Progenitor cell of endocrine pancreas (in vitro differentiated cells): ENCODE measurements at places on chromosomes 3 and 15.

- no peak for DNase-seq
Measured at GRCh38 chr3:195187609-195188425, 83.1 kb downstream of the XXYLT1 start.

DNA sequence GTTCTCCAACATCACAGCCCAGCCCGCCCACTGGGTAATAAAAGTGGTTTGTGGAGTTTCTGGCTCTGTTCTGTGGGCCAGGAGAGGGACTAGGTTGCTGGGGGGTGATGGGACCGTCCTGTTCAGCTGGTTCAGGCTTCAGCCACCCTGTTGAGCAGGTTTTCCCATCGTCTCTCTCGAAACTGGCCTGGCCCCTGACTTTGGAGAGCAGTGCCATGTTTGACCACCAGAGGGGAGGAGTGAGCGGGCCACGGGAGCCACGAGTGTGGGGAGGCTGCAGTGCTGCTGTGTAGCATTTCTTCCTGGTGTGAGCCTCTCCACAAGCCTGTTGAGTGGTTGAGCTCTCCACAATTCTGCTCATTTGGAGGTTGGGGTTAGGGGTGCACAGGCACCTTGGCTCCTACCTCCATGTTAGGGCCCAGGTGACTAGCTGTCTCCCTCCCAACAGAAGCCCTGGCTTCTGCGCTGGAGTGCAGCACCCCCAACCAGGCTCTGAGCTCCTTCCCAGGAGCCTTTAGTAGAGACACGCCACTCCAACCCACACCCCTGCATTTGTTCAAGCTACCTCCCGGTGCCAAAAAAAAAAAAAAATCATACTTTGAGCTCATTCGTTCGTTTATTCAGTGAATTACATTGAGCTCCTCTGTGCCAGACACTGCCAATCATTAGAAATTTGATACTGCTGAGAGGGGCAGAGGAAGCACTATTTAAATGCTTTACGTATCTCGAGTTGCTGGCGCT, 13.9 kb downstream of the SPINT1 start:
- peak; percentile 89 for DNase-seq

DNA sequence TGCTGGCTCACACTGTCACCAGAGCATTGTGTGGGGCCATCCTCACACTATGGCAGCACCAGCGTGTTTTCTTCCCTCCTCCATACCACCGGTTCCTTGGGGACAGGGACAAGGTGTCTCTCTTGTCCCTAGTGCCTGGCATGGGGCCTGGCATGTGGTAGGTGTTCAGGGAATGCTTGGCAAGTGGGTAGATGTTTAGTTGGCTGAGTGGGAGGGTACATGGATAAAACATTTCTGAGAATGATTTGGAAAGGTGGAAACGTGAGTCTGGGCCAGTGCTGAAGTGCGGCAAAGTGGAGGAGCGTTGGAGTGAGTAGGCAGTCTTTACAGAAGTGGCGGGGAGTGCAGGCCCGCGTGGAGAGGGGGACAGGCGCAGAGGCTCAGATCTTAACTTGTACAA, 15.0 kb downstream of the SNAPC5 start:
- DNase-seq: no peak

GRCh38 chr3:43353923-43354670, 67.8 kb downstream of the SNRK start:
- no peak for DNase-seq

GRCh38 chr3:122246199-122246598, 62.7 kb downstream of the CASR start:
- DNase-seq: no peak

GRCh38 chr3:131303848-131304247, 77.7 kb upstream of the NUDT16 start:
- DNase-seq: no peak

GRCh38 chr3:189824629-189825312, 193.6 kb downstream of the TP63 start:
- DNase-seq: no peak

- DNase-seq: no peak
Measured at GRCh38 chr3:38536671-38537070, 40.5 kb downstream of the EXOG start.

GRCh38 chr3:160982491-160982890, 122.7 kb downstream of the B3GALNT1 start:
- no peak for DNase-seq

GRCh38 chr3:24470277-24470676, 24.4 kb downstream of the THRB start:
- DNase-seq: no peak

DNA sequence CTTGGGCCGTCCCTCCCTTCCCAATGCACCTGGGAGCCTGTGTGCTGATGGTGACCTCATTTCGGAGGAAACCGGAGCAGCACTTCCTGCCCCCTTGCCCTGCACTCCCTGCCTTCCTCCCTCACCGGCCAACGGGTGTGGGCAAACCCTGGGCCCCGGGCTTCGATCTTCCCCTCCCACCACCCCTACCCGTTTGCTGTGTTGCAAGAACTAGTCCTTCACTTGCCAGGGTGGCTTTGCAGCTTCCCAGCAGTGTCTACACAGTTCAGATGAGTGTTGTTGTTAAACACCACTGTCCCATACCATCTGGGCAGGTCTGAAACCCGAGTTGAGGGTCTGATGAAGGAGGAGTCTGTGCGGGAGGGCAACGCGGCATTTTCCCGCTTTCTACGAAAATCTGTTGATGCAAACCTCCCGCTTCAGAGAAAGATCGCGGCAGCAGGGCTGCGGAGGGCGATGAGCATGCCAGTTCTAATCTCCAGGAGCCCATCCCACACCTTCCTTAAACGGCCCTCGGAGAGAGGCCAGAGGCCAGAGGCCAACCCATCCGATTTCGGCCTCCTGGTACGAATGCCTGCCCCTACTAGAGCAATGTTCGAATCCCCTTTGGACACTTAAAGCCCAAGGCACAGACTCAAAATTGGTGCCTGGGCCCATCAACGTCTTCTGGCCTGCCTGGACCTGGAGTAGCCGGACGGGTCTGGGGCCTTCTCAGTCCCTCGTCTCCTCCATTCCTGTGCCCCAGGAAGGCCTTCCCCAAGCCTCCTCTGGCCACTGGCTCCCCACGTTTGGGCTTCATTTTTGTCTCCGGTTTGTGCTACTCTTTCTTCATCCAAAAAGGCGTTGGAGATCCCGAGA, 35.7 kb upstream of the POLG start:
- no peak for DNase-seq

- DNase-seq: no peak
Measured at GRCh38 chr3:11832981-11833905, 13.4 kb downstream of the TAMM41 start.

- DNase-seq: no peak
Measured at GRCh38 chr3:184590795-184591194, 29.2 kb downstream of the EPHB3 start.

GRCh38 chr15:47987461-47987860, 133.3 kb upstream of the SLC24A5 start:
- no peak for DNase-seq

GRCh38 chr15:31266712-31267111, 59.9 kb upstream of the KLF13 start:
- DNase-seq: no peak

DNA sequence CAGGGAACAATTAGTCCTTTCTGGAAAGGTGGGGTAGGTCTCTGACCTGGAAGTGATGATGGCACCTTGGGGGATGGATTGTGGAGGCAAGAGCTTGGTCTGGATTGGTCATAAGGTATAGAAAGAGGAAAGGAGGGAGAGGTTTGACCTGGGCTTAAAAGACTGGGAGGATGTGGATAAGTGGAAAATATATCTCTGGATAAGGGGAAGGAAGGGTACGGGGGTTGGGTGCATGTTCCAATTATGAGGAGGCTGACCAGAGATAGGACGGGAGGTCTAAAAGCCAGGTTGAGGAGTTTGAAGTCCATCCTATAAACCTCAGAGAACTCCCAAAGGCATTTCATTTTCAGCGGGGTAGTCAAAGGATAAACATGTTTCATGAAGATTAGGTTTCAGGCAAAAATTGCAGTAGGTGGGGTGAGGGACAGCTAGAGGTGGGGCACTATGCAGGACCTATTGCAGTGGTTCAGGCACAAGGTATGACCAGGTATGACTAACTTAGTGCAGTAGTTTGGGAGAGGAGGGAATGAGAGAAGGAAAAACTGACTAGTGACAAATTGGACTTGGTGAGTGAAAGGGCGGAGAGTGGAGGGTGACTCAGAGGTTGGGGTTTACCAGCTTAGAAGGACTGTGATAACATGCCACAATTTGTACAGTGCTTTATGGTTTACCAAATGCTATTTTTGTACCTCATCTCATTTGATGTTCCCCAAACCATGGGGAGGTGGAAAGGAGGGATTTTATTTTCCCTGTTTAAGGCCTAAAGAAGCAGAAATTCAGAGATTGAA, 10.7 kb downstream of the PDE8A start:
- no peak for DNase-seq

DNA sequence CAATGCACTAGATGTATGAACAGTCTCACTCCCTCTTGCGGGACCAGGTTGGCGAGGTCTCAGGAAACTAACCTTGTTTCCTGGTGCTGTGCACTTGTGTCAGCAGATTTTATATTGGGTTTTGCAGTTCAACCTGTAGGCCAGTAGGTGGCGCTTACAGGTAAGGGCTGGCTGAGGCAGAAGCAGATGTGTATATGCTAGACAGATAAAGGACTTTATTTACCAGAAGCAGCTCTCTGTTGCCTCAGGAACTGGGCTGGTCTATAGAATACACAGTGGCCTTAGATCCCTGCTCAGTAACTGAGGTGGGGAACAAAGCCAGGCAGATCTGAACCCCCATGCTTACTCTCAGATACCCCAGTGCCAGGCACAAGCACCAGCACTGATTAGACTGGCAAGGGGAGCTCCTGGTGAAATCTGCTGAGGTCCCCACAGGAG, 296.8 kb downstream of the DOCK3 start:
- DNase-seq: peak; percentile 27

DNA sequence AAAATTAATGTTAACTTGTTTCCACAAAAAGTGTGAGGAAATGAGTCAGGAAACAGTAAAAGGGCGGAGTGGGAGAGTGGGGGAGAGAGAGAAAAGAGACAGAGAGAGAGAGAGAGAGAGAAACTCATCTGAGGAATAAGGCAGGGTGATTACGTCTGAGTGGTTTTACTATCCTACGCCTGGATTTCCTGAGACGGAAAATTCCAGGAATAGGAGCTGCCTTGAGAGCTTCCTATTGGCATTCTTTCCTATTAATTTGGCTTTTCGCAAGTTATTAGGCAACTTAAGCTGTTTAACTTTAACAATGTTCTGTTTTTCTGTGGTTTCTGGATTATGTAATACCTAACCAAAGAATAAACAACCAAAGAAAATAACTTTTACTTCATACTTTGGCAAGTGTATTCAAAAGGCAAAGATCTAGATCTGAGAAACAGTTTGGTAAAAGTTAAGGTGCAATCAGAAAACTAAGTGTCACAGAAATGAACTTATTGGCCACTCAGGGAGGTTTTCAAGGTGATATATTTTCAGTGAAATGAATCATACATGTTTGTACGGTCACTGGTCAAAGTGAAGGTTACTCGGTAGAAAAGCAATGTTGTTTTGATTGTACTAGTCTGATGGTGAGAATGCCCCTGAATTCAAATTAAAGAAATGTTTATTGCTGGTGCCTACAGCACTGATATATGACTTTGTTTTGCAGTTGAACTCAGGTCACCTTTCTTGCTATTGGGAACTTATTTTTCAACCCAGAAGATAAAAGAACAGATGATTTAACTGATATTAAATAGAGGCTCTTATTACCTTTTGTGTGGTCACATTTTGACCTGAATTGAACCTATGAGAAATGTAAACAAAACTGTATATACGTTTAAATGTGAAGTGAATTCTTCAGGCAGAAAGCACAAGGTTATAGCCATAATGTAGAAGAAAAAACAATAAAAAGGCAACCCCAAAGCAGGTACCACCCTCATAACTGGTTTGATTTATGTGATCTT, 39.9 kb upstream of the TNFSF10 start:
- DNase-seq: no peak

DNA sequence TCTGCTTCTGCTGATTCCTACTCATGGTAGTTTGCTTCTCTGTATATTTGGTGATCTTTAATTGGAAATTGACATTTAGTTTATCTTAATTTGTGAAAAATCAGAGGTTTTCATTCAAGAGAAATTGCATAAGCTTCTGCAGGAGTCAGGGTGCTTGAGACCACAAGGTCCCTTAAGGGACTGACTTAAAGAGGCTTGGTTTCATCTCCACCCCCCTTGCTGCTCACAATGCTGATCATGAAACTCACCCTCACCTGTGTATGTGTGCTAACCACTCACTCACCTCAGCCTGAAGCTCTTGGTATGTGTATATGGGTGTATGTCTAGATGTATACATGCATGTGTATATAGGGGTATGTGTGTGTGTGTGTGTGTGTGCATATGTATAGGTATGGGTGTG, 11.4 kb downstream of the PGPEP1L start:
- DNase-seq: no peak

GRCh38 chr3:141080431-141080830, 29.3 kb downstream of the SPSB4 start:
- DNase-seq: no peak

DNA sequence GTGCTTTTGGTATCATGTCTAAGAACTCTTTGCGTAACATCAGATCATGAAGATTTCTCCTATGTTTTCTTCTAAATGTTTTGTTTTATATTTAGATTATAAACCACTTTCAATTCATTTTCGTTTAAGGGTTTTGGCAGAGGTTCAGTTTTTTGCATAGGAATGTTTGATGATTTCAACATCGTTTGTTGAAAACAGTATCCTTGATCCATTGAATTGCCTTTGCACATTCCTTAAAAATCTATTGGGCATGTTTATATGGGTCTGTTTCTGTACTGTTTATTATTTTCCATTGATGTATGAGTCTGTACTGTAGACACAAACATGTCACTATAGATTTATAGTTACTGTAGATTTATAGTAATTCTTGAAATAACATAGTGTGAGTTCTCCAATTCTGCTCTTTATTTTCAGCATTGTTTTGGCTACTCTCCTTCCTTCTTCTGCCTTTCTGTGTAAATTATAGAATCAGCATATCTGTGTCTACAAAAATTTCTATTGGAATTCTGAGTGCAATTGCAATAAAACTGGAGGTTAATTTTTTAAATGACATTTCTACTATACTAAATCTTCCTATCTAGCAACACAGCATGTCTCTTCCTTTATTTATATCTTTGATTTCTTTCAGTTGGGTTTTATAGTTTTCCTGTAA, 374.0 kb downstream of the SV2B start:
- DNase-seq: no peak
